ENCODE measurements at places on chromosomes 3 and 15.

DNA sequence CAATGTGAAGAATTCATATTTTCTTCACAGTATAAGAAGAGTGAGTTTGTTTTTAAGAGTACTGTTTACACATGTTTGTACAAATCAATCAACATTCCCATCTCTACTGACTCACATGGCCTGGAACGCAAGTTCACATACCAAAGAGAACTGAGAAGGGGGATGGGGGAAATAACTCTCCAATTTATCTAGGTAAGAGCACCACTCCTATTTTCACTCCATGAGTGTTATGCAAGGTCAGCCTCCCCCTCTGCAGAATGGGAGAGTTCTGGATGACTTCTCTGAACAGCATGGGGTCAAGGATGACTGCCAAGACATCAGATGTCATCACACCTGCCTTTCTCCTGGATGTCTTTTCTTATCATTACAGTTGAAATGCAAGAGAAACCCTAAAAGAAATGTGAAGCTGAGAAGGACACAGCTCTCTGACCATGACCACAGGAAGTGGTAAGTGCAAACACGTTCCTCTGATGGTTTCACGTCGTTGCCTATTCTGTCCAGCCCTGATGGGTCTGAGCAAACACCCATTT lies 95.2 kb downstream of the SEMA6D start:
- no peak for DNase-seq

GRCh38 chr15:89412905-89413411 lies 78.3 kb upstream of the POLG start:
- DNase-seq: no peak

DNA sequence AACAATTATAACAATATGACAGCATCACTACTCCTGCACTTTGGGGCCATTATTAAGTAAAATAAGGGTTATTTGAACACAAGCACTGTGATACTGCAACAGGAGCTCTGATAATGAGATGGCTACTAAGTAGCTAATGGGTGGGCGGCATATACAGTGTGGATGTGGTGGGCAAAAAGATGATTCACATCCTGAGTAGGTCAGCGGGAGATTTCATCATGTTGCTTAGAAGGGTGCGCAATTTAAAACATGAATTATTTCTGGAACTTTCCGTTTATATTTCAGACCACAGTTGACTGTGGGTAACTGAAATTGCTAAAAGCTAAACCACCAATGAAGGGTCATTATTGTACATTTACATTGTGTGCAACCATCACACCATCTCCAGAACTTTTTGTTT lies 42.3 kb downstream of the FBXO22 start:
- DNase-seq: no peak

GRCh38 chr15:57406062-57406772 lies 29.9 kb downstream of the CGNL1 start:
- no peak for DNase-seq

DNA sequence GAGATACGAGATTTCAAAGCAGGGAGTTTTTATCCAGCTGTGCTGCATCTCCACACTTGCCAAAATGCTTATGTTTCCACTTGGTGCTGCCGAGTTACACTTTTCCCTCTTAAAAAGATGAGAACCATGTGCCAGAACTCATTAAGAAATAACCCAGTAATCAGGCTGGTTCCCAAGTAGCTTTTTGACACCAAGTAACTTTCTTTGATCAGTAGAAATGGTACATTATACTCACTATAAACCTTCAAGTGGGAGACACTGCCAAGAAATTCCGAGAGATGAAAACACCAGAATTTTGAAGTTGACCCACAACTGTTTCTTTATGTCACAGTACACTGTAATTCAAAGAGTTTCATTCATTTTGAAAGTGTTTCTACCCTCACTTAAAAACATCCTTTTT lies 164.6 kb upstream of the CCDC54 start:
- no peak for DNase-seq

DNA sequence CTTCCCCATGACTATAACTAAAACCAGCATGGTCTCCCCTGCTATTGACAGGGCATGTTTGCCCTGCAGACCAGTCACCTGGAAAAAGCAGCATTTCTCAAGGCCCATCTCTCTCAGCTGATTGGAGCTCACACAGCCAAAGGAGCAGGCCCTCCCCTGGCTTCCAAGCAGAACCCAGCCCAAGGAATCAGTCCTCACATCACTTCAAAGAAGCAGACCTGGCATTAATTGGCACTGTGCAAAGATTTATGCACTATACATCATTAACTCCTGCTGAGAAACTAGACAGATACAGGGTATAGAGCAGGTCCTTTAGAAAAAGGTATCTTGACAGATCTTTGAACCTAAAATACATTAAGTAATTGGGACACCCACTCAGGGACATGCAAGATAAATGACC lies 323.8 kb upstream of the PPP2R3A start:
- no peak for DNase-seq

- no peak for DNase-seq
Measured at GRCh38 chr15:76345583-76345879, 9.0 kb downstream of the ISL2 start.

DNA sequence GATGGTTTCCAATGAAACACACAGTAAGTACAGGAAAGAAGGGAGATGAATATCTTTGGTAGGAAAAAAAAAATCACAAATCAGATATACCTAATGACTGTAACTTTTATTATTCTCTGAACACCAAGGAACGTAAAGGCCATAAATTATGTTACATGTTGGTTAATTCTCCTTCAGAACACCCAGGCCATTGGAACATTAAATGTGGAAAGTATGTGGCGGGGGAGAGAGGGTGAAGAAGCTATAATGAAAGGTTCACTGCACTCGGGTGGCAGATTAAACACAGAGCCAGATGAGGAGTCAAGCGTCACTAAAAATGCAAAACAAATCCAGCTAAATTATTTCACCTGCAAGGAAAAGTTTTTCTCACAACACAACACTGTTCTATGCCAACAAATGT lies 193.8 kb downstream of the FHIT start:
- DNase-seq: no peak

- no peak for DNase-seq
Measured at GRCh38 chr3:60010781-60011180, 961.0 kb upstream of the CFAP20DC start.

DNA sequence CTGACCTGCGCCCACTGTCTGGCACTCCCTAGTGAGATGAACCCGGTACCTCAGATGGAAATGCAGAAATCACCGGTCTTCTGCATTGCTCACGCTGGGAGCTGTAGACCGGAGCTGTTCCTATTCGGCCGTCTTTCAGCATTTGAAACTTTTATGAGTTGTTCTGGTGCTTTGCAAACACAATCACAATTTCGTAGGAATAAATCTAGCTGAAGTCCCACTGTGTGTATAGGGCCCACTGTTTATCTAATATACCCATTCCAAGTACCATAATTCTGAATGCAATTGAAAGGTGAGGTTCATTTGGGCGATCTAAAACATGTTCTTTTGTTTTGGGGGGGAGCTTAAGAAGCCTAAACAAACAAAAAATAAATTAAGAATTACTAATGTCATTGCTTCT lies 572.1 kb downstream of the FGF12 start:
- DNase-seq: no peak

DNA sequence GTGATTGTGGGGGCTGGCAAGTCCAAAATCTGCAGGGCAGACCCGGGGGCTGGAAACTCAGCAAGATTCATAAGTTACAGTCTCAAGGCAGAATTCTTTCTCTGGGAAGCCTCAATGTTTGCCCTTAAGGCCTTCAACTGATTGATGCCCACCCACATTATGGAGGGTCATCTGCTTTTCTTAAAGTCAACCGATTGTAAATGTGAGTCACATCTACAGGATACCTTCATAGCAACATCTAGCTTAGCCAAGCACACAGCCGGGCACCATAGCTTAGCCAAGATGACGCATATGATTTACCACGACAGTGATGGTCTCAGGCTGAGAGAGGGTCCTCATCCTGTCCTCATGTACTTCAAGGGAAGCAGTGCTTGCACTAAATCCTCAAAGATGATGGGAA lies 43.5 kb downstream of the IDH2 start:
- DNase-seq: no peak

- no peak for DNase-seq
Measured at GRCh38 chr15:59746777-59747176, 57.7 kb upstream of the BNIP2 start.

- DNase-seq: no peak
Measured at GRCh38 chr3:123302961-123303360, 101.2 kb downstream of the SEC22A start.

DNA sequence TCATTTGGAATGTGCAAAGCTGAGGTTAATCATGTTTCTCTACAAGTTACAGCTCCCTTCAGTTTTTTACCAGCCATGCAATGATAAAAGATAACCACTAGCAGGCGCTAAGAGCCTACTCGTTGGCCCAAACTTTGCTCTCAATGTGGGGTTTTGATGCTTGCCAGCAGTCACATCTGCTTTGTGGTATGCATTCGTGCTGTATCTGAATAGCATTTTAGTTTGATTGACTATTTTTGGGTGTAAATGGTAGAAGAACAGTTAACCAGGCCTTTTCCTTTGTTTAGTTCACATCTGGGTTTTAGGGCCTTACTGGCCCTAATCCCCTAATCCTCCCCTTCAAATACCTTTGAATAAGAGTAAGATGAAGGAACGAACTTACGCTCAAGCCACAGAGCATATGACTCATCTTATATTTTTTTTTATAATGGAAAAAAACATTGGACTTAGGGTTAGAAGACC lies 4.4 kb upstream of the CLDN11 start:
- DNase-seq: peak; percentile 32

DNA sequence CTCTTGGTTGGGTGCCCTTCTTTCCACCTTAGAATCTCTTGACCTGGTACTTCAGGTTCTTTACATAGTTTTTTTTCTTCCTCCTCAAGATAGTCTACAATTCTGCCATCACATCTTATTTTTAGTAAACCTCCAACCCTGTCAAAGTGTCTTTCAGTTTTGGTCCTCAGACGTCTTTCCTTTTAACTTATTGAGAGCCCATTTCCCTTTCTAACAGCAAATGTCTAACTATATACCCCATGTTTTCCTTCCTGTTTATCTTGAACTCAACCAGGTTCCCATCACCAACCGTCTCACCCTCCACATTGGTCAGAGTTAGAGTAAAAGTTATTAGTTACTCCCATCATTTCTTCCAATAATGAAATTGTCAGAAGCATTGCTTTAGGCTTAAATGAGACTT lies 10.4 kb downstream of the KBTBD12 start:
- no peak for DNase-seq

Measured in endothelial cell (in vitro differentiated cells).